Myocyte (in vitro differentiated cells): ENCODE measurements at places on chromosomes 5 and 9.

GRCh38 chr5:133267601-133268000 lies 215.8 kb downstream of the HSPA4 start:
- DNase-seq: no peak

GRCh38 chr9:73093740-73094379 lies 57.8 kb upstream of the ANXA1 start:
- peak; percentile 43 for DNase-seq

DNA sequence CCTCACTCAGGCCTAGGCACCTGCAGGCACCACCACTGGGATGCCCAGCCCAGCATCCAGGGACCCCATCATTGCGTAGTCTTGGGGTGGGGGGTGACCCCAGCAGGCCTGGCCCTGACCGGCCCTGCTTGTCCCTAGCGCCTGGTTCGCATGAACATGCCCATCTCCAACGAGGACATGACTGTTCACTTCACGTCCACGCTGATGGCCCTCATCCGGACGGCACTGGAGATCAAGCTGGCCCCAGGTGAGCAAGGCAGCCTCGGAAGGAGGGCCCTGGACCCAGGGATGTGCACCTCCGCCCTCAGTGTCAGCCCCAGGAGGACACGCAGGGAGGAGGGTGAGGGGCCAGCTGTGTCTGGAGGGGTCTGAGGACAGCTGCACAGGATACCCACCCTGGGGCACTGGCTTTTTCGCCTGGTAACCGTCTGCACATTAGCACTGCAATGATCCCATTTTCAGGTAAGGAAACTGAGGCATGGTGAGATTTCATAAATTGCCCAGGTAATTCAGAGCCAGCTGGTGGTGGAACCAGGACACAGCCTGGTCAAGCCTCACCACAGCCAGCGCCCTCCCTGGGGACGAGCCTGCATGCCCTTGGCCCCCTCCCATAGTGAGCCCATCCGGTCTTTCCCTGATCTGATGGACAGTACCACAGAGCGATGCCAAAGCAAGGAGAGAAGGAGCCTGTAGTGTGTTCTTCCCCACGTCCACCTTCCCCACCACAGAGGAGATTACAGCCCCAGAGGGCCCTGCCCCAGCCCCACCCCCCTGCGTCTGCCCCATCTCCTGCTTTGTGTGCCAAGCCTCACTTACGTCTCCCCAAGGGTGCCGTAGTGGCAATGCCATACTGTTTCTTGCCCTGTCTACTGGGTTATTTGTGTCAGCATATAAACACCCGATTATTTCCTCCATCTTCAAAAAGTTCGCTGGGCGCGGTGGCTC lies 228.3 kb downstream of the CACNA1B start:
- DNase-seq: no peak

GRCh38 chr9:132472199-132472598 lies 62.2 kb downstream of the CFAP77 start:
- peak; percentile 24 for DNase-seq
